Activated CD8-positive, alpha-beta memory T cell treated with anti-CD3 and anti-CD28 coated beads, Interleukin-2, amount 50 U/mL, for 4 hours (primary cell): ENCODE measurements at places on chromosomes 7 and 10.

- DNase-seq: no peak
These were observed 807.6 kb downstream of the DNAJB9 start for GRCh38 chr7:109377076-109377884.

GRCh38 chr10:33122014-33122809 lies 164.2 kb upstream of the ITGB1 start:
- DNase-seq: no peak

DNA sequence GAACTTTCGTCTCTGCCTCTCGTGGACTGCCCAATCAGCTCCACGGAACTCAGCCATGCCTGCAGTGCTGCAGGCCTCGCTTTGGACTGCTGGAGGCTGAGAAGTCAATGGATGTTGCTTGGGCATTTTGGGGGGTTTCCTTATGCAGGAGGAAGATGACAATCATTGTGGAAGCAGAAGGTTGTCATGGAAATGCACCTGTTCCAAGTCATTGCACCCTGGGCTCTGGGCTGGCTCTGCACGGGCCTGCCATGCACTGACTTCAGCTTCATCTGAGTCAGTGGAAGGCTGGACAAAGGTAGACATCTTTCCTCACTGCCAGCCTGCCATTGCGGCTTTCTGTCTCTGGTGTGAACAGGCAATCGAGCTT lies 217.3 kb downstream of the RPS24 start:
- no peak for DNase-seq

DNA sequence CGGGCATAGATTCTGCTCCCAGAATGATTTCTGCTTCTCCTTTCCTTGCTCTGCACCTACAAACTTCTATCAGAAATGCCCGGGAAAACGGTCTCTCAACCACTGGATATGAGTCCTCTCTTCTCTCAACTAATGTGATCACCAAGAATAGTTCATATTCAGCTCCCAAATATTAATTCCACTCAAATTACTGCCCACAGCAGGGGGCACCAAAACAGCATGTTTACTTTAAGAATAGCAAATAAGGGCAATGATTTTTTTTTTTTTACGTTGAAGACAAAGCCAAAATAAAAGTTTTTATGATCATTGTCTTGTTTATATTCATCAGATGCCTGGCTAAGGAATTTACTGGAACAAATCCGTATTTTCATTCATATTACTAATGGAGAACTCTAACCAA lies 94.9 kb upstream of the PRSS1 start:
- no peak for DNase-seq

DNA sequence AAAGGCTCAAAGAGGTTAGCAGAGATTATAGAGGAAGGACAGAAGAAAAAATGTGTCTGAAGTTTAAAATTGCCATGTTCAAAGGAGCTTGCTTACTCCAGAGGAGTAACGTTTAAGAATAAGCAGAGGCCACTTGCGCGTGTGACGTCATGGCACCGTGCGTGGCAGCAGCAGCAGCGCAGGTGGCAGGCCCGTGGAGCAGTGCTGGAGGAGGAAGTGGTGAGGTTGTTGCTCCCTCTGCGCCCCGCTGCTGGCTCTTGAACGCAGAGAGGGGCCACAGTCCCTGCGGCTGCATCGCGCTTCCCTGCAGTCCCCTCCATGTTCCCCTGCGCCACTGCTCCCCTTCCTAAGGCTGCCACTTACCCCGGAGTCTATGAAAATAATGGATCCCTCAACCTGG lies 37.5 kb downstream of the GDI2 start:
- DNase-seq: peak; percentile 80

DNA sequence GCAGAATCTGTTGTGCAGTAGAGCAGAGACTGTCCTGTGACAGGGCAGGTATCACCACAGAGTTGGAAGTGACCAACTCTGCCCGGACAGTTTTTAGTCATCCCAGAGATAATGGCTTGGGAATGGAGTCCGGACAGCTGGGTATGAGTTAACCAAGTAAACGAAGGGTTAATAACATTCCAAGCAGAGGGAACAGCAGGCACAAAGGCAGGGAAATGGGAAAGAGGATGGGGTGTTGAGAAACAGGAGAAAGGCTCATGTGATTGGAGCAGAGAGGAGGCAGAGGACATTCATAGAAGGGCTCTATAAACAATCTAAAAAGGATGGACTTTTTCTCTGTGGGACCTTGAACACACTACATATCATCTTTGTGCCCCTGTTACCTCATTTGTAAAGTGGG lies 132.2 kb upstream of the YAE1 start:
- DNase-seq: no peak

- DNase-seq: no peak
These were observed 23.0 kb upstream of the AFAP1L2 start for GRCh38 chr10:114427124-114427852.

DNA sequence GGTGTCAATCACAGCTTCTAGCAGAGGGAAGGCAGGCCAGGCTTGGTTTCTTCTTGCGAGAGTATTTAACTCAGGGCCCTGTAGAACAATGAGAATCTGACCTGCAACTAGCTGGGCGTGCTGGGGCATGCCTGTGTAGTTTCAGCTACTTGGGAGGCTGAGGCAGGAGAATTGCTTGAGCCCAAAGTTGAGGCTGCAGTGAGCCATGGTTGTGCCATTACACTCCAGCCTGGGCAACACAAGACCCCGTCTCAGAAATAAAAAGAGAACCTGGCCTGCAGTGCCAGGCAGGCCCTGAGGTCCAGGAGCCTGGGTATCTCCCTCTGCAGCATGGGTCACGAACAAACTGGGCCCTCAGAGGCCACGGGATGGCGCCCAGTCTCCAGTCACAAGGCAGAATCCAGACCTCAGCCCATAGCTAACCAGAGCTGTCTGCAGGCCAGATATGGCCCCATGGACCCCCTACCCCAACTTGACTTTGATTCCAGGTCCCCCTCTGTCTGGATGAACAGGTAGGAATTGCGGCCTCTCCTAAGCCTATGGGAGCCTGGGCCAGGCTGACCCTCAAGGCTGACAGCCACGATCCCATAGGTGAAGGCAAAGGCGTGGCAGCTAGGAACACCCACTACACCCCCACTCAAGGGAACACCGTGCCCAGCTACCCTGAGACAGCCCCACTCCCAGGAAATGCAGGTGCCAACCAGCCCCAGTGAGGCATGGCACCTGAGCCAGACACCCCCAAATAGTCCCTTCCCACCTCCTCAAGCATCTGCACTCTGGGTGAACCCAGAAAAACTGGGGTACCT lies 102.7 kb upstream of the TNRC18 start:
- peak; percentile 34 for DNase-seq

DNA sequence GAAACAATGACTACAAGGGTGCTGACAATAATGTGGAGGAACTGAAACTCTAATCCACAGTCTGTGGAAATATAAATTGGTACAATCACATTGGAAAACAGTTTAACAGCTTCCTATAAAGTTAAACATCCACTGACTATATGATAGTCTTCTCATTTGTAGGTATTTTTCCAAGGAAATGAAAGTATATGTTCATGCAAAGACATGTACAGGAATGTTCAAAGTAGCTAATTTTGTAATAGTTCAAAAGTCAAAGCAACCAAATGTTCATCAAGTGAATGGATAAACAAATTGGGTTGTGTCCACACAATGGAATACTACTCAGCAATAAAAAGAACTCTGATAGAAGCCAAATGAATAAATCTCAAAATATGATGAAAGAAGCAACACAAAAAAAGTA lies 626.0 kb upstream of the IGFBP3 start:
- DNase-seq: no peak

- no peak for DNase-seq
These were observed 17.8 kb downstream of the CAV1 start for GRCh38 chr7:116542618-116543017.

DNA sequence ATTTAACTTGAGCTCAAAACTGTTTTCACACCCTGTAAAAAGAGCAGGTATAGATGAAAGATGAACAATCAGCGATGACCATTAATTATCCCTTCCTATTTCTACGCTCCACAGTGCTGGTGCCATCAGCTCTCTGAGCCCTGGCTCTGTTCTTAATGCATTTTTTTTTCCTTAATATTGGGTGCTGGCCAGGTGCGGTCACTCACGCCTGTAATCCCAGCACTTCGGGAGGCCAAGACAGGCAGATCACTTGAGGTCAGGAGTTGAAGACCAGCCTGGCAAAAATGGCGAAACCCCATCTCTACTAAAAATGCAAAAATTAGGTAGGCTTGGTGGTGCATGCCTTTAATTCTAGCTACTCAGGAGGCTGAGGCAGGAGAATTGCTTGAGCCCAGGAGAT lies 4.2 kb downstream of the STEAP4 start:
- DNase-seq: no peak

DNA sequence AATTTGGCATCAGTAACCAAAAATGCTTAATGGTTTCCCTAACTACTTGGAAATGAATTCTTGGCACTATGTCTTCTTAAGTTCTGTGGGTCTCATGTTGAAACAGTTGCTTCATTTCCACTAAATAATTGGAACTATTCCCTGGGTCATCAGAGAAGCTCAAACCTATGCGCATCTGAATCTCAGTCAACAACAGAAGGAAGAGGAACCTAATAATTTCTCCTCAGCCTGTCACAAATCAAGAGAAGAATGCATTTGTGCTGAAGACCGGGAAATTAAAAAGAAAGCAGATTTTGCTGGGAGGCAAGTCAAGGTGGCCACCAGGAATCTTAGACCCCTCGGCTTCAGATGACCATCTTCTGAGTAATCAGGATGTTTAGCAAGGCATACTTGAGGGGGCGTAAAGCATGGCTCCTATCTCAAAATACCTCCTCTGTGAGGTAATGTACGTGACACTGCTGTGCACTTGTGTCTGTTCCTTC lies 41.4 kb downstream of the TOMM7 start:
- no peak for DNase-seq

DNA sequence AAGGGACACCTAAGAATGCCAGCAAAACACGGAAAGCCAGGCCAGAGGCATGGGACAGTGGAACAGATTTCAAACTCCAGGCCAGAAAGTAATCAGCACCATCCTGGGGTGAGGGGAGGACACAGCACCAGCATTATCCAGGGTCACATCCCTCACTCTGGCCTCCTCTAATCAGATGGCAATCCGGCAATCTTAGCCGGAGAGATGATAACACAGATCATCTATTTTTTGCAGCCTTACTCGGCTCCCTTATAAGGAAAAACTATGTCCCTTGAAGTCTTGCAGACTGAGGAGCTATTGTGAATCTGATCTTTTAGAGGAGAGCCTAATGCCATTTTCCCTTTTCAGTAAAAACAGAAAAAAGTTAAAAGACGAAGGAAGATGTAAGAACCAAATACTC lies 16.5 kb downstream of the TRIL start:
- no peak for DNase-seq

DNA sequence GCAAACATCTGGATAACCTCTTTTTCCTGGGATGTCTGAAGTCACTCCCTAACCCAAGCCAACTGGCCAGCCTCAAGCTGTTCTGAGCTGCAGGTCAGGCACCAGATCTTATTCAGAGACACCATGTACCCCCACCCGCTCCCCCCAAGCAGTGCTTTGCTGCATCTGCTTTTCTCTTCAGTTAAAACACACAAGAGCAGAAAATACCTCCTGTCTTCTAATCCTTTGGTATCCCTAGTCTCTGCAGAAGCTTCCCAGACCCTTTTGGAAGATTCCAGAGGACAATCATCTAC lies 3.0 kb downstream of the ZNF488 start:
- DNase-seq: no peak

GRCh38 chr7:120856621-120857352 lies 1.2 kb downstream of the TSPAN12 start:
- DNase-seq: no peak

DNA sequence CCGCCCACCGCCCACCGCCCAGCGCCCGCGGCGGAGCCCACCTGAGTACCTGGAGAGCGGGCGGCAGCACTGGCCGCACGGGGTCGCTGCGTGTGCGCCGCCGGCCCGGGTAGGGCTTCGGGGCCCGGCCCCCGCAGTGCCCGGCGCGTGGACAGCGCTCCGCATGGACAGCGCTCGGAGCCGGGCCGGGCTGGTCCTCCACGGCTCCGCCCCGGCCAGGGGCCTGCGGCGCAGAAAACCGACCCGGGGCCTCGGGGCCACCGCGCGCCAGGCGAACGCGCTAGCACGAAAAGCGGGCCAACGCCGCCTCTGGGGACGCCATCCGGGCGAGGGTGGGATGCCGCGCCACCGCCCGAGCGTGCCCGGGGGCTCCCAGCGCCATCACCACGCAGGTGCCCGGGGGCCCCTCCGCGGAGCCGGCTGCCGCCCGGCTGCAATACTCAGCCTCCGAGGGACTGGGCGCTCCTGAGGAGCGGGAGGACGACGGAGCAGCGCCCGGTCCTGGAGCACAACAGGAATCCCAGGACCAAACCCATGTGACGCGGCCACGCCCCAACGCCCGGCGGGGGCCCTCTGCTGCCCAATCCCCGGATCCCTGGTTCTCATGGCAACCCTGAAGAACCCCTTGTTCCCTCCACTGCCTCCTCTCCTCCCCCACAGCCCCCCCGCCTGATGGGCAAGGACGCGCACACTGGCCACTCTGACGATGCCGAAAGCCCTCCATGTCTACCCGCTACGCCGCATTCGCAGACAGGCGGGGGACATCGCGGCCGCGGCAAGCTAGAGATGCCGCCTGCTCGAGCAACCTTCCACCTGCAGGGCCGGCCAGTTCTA lies at the start of gene GRB10:
TSS of gene GRB10 (minus strand) at position 522 of the 834 bp plus-strand sequence. CDS start 50,574 bp downstream, outside the sequence.
- DNase-seq: no peak

- DNase-seq: peak; percentile 89
These were observed 518 bp upstream of the KMT2C start for GRCh38 chr7:152436111-152436930.

GRCh38 chr10:63173468-63174232 lies 40.5 kb downstream of the NRBF2 start:
- DNase-seq: no peak

DNA sequence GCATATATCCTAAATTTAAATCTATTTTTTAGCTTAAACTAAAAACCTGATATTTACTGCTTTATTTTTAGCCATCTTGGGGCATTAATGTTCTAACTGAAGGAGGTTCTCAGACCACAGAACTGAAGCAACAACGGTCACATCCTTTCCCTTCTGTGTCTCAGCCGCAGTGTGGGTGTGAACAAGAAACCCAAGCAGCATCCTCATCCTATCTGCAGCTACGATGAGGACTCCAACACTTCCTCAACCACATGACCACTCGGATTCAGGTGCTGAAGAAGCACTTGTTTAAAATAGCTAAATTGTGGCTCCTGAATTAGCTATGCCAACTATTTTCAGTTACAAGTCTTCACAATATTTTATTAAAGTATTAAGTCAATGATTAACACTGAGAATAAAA lies 5.3 kb downstream of the ESYT2 start:
- DNase-seq: peak; percentile 58

DNA sequence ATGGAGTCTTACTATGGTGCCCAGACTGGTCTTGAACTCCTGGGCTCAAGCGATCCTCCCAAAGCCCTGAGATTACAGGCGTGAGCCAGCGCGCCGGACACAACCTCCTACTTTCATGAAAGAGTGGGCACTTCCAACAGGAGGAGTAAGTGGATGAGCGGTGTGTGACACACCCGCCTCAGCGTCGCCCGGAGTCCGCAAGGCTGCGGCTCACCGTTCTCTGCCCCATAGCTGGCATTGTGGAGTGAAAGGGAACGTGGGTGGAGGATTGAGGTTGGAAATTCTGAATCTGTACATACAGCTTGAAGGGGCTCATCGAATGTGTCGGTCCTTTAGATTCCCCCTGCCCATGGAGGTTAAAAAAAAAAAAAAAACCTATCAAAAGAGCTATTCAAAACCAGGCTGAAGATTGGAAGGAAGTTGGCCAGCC lies 524 bp upstream of the PRXL2A start:
- DNase-seq: peak; percentile 59

- DNase-seq: no peak
These were observed 980.0 kb downstream of the CNTNAP2 start for GRCh38 chr7:147096629-147097028.

- no peak for DNase-seq
These were observed 496.9 kb downstream of the CCSER2 start for GRCh38 chr10:84825330-84825729.

GRCh38 chr7:92723943-92724342 lies 112.4 kb downstream of the CDK6 start:
- no peak for DNase-seq
